ENCODE measurements at places on chromosomes 13 and 19.
A peak's percentile ranks its signal among the peaks of the same experiment; 100 is the strongest.

GRCh38 chr19:13885826-13886365, 9.0 kb downstream of the NANOS3 start:
- no peak for DNase-seq

- peak; percentile 89 for DNase-seq
Measured at GRCh38 chr19:2084993-2085720, 11.0 kb downstream of the MOB3A start.

DNA sequence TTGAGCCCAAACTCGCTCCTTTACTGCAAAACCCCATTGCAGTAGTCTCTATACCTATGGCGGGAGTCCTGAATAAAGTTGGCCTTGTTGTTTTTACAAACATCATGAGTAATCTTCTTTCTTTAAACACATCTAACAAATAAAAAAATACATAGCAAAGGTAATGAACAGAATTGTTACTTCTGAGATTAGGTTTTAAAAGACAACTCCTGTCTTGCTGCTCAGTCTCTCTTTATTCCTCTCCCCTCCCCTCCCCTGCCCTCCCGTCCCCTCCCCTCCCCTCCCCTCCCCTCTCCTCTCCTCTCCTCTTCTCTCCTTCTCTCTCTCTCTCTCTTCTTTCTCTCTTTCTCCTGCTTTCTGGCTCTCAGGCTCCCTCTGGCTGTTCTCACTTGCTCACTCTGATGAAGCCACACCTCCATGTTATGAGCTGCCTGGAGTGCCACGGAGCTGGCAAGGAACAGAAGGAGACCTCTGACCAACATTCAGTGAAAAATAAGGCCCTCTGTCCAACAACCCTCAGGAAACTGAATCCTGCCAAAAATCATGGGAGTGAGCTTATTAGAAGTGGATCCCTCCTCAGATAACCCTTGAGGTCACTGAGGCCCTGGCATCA, 300.7 kb upstream of the MIR17HG start:
- no peak for DNase-seq

GRCh38 chr19:5473646-5474045, 18.4 kb downstream of the ZNRF4 start:
- DNase-seq = no peak

DNA sequence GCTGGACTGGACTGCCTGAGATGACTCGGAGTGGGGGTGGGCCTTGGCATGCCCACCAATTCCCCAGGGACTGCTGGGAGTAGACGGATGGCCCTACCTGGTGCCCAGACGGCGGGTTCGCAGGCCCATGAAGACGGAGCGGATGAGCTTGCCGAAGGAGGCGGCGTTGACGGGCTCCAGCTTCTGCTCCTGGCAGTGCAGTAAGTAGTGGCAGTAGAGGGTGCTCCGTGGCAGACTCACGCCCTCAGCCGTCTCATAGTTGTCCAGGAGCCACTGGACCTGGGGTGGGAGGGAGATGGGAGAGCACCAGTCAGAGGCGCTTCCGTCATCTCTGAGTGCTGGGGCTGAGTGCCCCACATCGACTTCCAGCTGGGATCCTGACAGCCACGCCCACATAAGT, 17.6 kb downstream of the DCAF15 start:
- no peak for DNase-seq

- DNase-seq = peak; percentile 63
Measured at GRCh38 chr19:31275068-31275334, 74.2 kb downstream of the TSHZ3 start.

- DNase-seq = no peak
Measured at GRCh38 chr13:104008541-104009435, 942.6 kb upstream of the SLC10A2 start.

DNA sequence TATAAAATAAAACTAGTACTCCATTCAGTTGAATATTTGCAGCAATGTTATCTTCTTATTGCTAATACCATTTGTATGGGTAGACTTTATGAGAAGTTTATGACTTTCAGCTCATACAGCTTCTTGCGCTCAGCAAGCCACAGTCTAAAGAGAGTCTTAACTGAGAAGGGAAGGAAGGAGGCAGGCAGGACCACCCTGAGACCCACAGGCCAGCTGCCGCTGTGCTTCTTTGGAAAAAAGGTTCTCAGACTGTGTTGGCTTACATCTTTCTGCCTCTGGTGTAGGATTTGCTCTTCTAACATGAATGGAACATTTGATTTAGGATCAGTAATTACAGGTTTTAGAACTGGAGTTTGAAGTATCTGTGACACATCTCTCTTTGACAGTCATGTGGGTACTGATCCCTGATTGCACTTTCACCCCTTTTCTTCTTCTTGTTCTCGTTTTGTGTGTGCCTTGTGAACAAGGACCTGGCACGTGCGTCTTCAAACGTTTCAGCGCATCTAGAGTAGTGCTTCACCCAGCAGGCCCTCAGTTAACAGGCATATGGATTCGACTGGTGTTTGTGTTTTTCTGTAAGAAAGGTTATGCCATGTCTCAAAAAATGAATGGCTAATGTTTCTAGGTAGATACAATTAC, 7.1 kb upstream of the GPR18 start:
- DNase-seq = no peak

GRCh38 chr13:94419304-94419924, 60.1 kb downstream of the DCT start:
- DNase-seq = peak; percentile 94

DNA sequence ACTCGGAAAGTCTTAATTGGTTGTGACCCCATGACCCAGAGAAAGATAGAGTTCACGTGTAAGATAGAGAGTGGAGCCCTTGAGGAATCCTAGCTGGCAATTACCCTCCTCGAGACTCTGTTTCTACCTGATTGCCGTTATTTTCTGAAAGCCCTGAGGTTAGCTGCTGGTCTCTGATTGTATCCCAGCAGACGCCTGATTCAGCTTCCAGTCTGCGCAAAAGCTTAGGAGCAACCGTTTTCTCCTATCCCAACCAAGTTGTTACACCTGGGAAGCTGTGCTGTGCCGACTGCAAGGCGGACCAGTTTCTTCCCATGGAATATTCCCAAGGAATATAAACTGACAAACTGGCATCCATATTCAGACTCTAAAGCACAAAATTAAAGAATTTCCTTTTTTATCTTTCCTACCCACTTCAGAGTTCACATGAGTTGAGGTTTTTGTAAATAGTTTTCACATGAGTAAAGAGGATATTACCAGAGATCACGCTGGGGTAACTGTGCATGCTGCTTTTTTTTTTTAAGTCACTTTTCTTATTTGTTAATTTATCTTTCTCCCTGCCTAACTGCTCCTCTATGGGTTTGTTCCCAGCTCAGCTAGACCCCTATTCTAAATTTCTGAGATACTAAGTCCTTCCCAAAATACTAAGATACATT, 1.5 kb upstream of the TRPC4 start:
- no peak for DNase-seq

GRCh38 chr13:27919659-27919933, 204 bp upstream of the PDX1 start:
- DNase-seq = no peak

DNA sequence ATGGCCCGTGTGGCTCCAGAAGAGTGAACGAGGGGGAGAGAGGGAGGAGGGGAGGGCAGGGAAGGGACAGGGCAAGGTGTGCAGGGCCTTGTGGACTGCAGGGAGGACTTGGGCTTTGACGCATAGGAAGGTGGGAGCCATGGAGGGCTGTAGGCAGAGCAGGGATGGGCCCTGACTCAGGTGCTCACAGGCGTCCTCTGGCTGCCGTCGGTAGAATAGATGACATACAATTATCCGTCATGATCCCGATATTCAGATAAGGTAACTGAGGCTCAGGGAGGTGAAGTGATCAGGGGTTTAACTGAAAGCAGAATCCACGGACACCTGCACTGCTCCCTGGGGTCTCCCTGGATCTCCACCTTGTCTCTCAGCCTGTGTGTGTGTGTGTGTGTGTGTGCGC, 3.4 kb downstream of the C3 start:
- no peak for DNase-seq

- peak; percentile 93 for DNase-seq
Measured at GRCh38 chr13:108218044-108218974, at the start of gene ABHD13. Gene ABHD13 (plus strand): TSS chr13:108218392. CDS start chr13:108229219, 10,827 bp downstream.

DNA sequence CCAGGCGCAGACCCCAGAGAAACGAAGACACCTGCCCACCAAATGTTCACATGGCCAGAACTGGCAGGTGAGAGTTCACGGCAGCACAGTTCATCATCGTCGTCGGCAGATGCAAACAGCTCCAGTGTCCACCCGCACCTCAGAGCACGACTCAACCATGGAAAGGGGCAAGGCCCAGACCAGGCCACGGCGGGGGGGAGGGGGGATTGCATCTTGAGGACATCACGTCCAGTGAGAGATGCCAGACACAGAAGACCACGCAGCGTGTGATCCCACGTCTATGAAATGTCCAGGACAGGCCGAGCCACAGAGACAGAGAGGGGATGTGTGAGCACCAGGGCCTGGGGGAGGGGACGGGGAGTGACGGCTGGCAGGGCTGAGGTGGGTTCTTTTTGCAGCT, 7.3 kb downstream of the RNF126 start:
- no peak for DNase-seq

DNA sequence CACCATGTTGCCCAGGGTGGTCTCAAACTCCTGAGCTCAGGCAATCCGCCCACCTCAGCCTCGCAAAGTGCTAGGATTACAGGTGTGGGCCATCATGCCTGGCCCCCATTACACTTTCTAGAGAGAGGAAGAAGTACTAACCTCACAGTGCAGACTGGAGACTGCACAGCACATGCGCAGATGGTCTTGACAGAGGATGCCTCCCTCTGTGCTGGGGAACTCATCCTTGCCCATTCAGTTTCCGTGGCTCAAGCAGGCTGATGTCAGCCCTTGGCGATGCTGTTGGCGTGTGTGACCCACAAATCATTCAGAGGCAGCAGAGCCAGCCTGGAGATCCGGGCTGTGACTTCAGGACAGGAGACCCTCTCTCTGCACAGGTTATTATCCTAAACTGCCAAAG, 14.6 kb upstream of the FFAR2 start:
- peak; percentile 45 for DNase-seq

DNA sequence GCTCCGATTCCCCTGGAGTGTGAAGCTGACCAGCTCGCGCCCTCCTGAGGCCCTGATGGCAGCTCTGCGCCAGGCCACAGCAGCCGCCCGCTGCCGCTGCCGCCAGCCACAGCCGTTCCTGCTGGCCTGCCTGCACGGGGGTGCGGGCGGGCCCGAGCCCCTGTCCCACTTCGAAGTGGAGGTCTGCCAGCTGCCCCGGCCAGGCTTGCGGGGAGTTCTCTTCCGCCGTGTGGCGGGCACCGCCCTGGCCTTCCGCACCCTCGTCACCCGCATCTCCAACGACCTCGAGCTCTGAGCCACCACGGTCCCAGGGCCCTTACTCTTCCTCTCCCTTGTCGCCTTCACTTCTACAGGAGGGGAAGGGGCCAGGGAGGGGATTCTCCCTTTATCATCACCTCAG, 20.3 kb downstream of the CKM start:
- DNase-seq = no peak

- DNase-seq = peak; percentile 54
Measured at GRCh38 chr19:18274781-18275356, 617 bp upstream of the IQCN start.

DNA sequence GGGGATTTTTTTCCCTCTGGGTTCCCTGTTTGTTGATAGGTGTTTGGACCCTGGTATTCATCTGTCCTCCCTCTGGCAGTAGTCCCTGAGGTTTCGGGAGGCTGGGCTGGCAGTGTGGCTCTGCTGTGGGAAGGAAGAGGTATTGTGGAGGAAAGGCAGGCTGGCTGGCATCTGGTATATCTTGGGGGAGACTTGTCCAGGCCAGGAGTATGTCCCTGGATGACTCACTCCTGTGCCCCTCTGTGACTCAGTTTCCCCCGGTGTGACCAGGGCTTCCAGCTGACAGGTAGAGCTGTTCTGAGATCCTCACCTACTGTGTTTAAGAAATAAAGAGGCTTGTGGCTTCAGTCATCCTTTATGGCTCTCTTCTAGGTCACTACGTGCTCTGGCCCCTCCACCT, 14.2 kb upstream of the ZNF492 start:
- no peak for DNase-seq

- no peak for DNase-seq
Measured at GRCh38 chr19:4138445-4138844, 14.5 kb upstream of the MAP2K2 start.

- DNase-seq = peak; percentile 63
Measured at GRCh38 chr19:46616631-46617322, 8.1 kb downstream of the PTGIR start.

- DNase-seq = peak; percentile 63
Measured at GRCh38 chr19:38319421-38320258, at the start of gene KCNK6. Gene KCNK6 (plus strand): TSS chr19:38319845. CDS start chr19:38319951, 106 bp downstream.

GRCh38 chr13:23025864-23026608, 154.7 kb upstream of the SGCG start:
- peak; percentile 6 for DNase-seq

DNA sequence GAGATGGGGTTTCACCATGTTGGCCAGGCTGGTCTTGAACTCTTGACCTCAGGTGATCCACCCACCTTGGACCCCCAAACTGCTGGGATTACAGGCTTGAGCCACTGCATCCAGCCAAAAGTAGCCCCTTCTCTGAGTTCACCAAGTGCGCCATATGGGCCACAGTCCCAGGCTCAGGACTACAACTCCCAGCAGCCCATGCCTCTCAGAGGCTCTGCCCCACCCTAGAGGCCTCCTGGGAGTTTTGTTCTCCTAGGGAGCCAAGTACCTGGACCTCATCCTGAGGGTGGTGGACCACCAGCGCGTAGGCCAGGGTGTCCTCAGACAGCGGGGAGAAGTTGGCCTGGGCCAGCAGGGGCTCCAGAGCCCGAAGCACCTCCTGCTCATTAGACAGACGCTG, 18.8 kb downstream of the TMEM143 start:
- DNase-seq = no peak

DNA sequence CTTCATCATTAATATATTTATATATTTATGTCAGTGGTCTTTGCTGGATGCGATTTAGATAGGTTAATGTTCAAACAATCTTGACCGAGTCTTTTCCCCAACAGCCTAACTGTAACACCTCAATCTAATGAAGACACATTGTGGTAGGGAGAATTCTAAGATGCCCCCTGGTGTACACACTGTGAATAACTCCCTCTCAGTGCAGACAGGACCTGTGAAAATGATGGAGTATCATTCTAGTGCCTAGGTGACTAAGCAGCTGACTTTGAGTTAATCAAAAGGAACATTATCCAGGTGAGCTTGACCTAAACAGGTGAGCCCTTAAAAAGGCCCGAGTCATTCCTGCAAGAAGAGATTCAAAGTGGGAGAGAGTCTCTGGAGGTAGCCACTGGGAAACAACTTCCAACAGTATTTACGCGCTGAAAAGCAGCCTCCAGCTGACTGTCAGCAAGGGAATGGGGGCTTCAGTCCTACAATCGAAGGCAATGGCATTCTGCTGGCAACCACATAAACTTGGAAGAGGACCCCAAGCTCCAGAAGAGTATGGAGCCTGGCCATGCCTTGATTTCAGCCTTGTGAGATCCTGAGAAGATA, 28.0 kb upstream of the KBTBD7 start:
- peak; percentile 50 for DNase-seq

DNA sequence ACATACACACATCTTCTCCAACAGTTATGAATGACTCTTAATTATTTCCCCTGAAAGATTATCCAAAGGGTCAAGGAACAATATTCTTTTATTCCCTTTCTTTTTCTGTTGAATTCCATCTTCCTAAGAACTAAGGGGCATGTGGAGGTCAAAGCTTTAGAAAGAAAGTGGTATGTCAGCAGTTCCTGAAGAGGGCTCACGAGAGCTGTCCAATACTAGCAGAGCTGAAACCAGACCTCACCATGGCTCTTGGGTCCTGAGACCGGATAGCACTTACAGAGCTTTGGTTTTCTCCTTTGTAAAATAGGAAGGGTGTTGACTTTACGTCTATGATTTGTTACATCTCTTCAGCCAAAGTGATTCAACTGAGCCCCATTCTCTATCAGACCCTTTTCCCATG, 109.8 kb upstream of the FREM2 start:
- DNase-seq = no peak

GRCh38 chr19:5530701-5531100, 37.1 kb downstream of the TINCR start:
- no peak for DNase-seq

- no peak for DNase-seq
Measured at GRCh38 chr13:75787249-75787928, 151.3 kb downstream of the LMO7 start.
